ENCODE measurements at places on chromosomes 12 and 14. TPM values are rescaled to one million over a fixed set of nuclear protein-coding genes. Genes with fewer than 3 reads are reported as not detected.

RNASE7 gene
- total RNA-seq, result not detected

ATP5F1B gene
- 763 TPM for total RNA-seq

TUNAR gene
- 54.1 TPM for total RNA-seq

DNA sequence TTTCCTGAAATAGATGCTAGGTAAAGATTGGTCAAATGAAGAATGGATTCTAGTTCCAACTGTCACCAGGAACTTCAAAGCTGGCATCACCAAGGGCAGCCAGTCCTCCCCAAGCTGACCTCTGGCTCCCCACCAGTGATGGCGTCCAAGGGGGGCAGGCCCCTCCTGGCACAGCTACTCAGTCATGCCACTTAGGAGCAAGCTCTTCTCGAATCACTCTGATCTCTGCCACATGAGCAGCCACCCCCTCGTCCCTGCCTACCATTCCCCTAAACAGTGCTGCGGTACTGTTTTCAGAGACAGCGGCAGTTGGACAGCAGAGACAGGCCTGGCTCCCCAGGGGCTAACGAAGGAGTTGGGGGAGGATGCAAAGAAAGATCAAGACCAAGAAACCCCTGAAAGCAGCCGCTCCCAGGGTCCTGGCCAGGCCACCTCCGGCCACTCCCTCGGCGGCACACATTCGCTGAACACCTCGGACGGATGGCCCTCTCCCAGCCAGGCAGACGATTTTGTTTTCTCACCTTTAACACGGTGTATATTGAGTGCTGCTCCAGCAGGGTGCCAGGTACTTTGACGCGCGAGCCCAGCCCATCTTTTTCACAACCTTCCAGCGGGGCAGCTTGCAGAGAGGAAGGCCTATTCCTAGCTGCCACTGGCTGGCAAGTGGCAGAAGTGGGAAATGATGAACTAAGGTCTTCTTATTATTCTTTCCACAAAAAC is 47.4 kb downstream of the ARL6IP4 start:
- DNase-seq, result no peak
- H3K36me3 ChIP-seq, result no peaks in the 10 kb centered on the region
- no peak overlapping the region for H3K4me3 ChIP-seq
- no peak overlapping the region for H3K27ac ChIP-seq

- no peak for DNase-seq
- no peak overlapping the region for H3K4me3 ChIP-seq
These were observed 42.9 kb downstream of the FLRT2 start for GRCh38 chr14:85572845-85573244.
